Spinal cord (tissue), 10 donors: ENCODE measurements at places on chromosomes 4 and X. TPM values are rescaled to one million over a fixed set of nuclear protein-coding genes. Genes with fewer than 3 reads are reported as not detected.

PRR32 gene
- 0.44 TPM for polyA plus RNA-seq

RHOXF2B gene
- polyA plus RNA-seq: 0.14 TPM

MEPE gene
- 0.21 TPM for polyA plus RNA-seq

FAM184B gene
- 12.3 TPM for polyA plus RNA-seq

ATP2B3 gene
- 20.1 TPM for polyA plus RNA-seq

GRCh38 chr4:139501117-139501516 lies 47.2 kb downstream of the RAB33B start:
- H3K4me1 ChIP-seq: peaks cover 3% of the 10 kb centered on the region
- DNase-seq: no peak
- no peak overlapping the region for H3K27ac ChIP-seq
- H3K4me3 ChIP-seq: no peak overlapping the region
- H3K27me3 ChIP-seq: no peaks in the 10 kb centered on the region
- H3K36me3 ChIP-seq: no peaks in the 10 kb centered on the region

DNA sequence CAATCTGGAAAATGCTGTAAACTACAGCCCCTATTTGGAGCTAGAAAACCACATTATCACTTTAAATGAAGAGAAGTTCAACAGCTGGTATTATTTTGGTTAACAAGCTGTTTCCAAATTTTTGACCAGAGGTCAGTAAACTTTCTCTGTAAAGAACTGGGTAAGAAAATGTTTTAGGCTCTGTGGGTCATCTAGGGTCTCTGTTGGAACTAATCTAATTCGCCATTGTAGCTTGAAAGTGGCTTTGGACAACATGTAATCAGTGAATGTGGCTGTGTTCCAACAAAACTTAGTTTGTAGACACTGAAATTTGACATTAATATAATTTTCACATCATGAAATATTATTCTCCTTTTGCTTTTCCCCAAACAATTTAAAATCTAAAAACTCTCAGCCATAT lies 25.8 kb upstream of the RNF150 start:
- no peaks in the 10 kb centered on the region for H3K27me3 ChIP-seq
- DNase-seq: peak; percentile 2
- no peaks in the 10 kb centered on the region for H3K36me3 ChIP-seq

GRCh38 chr4:77023920-77024319 lies 51.9 kb downstream of the CCNI start:
- H3K36me3 ChIP-seq: peaks cover 35% of the 10 kb centered on the region
- H3K4me3 ChIP-seq: no peak overlapping the region
- no peaks in the 10 kb centered on the region for H3K27me3 ChIP-seq
- no peak overlapping the region for H3K27ac ChIP-seq
- no peak for DNase-seq

GRCh38 chrX:75181721-75182120 lies 25.6 kb upstream of the ABCB7 start:
- H3K4me1 ChIP-seq: no peaks in the 10 kb centered on the region
- DNase-seq: no peak
- H3K27me3 ChIP-seq: no peaks in the 10 kb centered on the region
- H3K4me3 ChIP-seq: no peak overlapping the region

DNA sequence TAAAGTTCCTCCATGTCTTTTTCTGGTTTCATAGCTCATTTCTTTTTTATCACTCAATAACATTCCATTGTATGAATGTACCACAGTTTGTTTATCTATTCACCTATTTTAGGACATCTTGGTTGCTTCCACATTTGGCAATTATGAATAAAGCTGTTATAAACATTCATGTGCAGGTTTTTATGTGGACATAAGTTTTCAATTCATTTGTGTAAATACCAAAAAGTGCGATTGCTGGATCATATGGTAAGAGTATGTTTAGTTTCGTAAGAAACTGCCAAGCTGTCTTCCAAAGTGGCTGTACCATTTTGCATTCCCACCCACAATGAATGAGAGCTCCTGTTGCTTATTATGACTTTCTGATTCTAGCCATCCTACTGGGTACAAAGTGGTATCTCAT lies 36.3 kb upstream of the ZFX start:
- H3K27ac ChIP-seq: no peak overlapping the region
- no peaks in the 10 kb centered on the region for H3K36me3 ChIP-seq

DNA sequence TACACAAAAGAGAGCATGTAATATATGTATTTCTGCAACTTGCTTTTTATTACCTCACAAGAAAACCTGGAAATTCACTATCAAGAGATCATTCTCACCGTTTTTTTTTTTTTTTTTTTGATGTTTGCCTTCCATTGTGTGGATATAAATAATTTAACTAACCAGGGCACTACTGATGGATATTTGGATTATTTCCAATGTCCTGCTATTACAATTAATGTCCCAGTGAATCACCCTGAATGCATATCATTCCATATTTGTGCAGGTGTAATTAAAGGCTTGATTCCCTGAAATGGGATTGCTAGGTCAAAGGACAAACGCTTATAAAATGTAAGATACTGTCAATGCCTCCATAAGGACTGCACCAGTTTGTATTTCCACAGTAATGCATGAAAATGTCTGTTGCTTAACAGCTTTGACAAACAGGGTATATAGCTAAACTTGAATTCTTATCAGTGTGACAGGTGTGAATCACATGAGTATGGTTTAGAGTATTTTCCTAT lies 87.8 kb downstream of the NCAPG start:
- H3K27ac ChIP-seq: no peak overlapping the region
- no peak overlapping the region for H3K4me3 ChIP-seq

DNA sequence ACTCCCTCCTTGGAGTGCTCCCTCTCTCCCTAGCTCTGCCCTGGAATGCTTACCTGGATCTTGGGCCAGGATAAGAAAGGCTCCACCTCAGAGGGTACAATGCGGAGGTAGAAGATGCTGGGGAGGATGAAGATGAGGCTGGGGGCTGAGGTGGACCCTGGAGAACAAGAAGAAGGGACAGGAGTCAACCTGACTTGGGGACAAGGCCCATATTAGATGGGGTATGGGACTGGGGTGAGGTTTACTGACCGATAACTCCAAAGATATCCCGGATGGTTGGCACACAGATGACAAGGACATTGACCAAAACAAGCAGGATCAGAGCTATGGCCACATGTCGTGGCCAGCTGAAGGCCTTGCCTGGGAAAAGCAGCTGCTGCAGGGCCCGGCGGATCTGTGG lies 10.6 kb downstream of the SLC38A5 start:
- H3K4me1 ChIP-seq: no peaks in the 10 kb centered on the region
- no peak overlapping the region for H3K4me3 ChIP-seq
- H3K27me3 ChIP-seq: no peaks in the 10 kb centered on the region
- peaks cover 3% of the 10 kb centered on the region for H3K36me3 ChIP-seq
- DNase-seq: no peak
